ENCODE measurements at places on chromosomes 13 and 19.

- DNase-seq: no peak
Measured at GRCh38 chr13:34657716-34658115, 284.4 kb upstream of the NBEA start.

DNA sequence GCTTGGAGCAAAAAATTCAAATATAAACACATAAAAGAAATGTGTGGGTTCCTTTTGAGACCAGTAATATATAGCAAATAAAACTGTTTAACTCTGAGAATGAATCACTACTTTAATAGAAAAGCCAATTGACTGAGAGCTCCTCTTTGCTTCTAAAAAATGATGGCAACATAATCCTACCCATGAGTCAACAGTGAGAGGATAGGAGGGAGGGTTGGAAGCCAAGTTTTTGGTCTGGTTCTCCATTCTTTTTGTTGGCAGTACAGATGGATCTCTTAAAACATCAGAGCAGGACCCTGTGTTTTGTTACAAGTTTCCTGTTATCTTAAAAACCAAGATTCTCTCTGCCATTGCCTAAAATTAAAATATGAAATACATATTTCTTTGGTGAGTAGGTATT is 50.0 kb upstream of the POSTN start:
- DNase-seq: no peak

GRCh38 chr13:110445183-110445582 is 116.3 kb downstream of the RAB20 start:
- no peak for DNase-seq

GRCh38 chr13:49596221-49596620 is 10.9 kb upstream of the RCBTB1 start:
- DNase-seq: no peak

- DNase-seq: no peak
Measured at GRCh38 chr19:543910-544608, at the start of gene GZMM. Gene GZMM (plus strand): TSS chr19:544053. CDS start chr19:544072, 19 bp downstream.

GRCh38 chr13:38630780-38631179 is 56.1 kb upstream of the FREM2 start:
- no peak for DNase-seq
